ENCODE measurements at places on chromosomes 13 and 19. TPM values are rescaled to one million over a fixed set of nuclear protein-coding genes. Genes with fewer than 3 reads are reported as not detected.

Gene ZNF729
- total RNA-seq: not detected

Gene TNFSF13B
- total RNA-seq: 16.6 TPM

Gene LILRB2
- total RNA-seq: not detected

Gene HSD11B1L
- total RNA-seq: 11.3 TPM

Gene OR4F17
- under 0.01 TPM for total RNA-seq

Gene ZNF20
- total RNA-seq: 5.0 TPM

Gene SLC6A16
- not detected for total RNA-seq

Gene CD22
- total RNA-seq: 0.14 TPM

Gene CATSPERD
- not detected for total RNA-seq

Gene LILRA2
- total RNA-seq: not detected

Gene CYP4F3
- total RNA-seq: not detected

Gene LILRB5
- not detected for total RNA-seq

Gene CCL25
- total RNA-seq: not detected

Gene POU2F2
- total RNA-seq: under 0.01 TPM

Gene STAP2
- total RNA-seq: 4.3 TPM

Gene ZNF700
- 7.8 TPM for total RNA-seq

Gene EPS8L1
- 0.85 TPM for total RNA-seq

Gene TTC9B
- total RNA-seq: not detected

Gene ZSCAN4
- not detected for total RNA-seq

Gene ZNF586
- 12.7 TPM for total RNA-seq

Gene KIR2DL1
- total RNA-seq: not detected

Gene LGALS7
- total RNA-seq: not detected

Gene JAK3
- 1.00 TPM for total RNA-seq

Gene CTXN1
- 1.9 TPM for total RNA-seq

Gene PNMA8A
- total RNA-seq: 1.4 TPM

Gene CYP2A7
- not detected for total RNA-seq

Gene ZNF136
- 5.8 TPM for total RNA-seq

Gene ZNF565
- total RNA-seq: 5.6 TPM

Gene CNFN
- total RNA-seq: not detected

Gene FFAR3
- total RNA-seq: 0.14 TPM

Gene RASAL3
- 0.09 TPM for total RNA-seq

Gene MEIS3
- 86.7 TPM for total RNA-seq

Gene DNAJC15
- 17.1 TPM for total RNA-seq

Gene FUT1
- total RNA-seq: 0.28 TPM

Gene C19orf85
- not detected for total RNA-seq
